ENCODE measurements at places on chromosomes 11 and 22.

- no peak for DNase-seq
Observed at GRCh38 chr22:23419171-23419570, 160.9 kb downstream of the IGLL1 start.

- peak; percentile 72 for DNase-seq
Observed at GRCh38 chr22:33006220-33006954, 51.8 kb downstream of the SYN3 start.

DNA sequence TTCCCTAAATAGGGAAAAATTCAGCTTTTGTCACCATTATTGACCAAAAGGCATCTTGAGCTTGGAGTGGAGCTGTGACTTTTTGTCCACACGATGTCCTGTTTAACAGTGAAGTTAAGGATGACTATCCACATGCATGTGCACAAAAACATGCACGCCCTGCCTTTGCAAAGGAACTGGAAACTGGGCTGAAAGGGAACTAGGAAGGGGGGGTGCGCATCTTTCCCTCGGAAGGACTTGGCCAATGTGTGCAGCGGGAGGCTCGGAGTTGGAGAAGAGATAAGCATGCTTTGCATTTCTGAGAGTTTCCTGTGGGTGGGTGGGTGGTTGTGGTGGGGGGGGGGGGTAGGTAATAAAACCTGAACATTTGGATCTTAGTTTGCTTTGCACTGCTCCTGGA, 411 bp upstream of the KIRREL3 start:
- DNase-seq = no peak

DNA sequence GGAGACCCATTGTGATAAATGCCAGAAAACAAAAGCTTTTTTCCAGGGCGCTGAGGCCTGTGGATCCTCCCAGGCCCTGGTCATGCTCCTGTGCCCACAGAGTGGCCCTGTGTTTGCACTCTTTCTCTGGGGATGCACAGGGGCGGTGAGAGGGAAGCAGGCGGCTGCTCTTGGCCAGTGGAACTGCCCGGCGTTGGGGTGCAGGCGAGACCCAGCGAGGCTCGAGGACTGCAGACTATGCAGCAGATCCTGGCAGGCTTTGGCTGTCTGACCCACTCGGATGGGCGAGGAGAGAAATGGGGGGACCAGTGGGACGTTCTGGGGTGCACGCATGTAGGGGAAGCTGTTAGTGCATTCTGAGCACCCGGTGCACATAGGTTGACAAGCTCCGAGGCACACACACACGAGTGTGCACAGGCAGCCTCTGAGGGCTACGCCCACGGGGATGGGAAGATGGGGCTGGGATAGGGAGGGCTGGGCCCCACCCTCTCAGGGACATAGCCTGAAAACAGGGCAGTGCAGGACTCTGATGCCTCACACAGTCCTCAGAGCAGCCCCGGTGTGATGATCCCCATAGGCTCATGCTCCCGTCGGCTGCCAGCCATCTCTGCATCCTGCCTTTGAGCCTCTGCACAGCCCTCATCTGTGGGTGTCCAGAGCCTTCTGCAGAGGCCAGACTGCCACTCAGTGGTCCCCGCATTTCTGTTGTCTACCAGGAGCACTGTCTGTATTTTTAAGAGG, 1233.5 kb downstream of the BRD1 start:
- no peak for DNase-seq

DNA sequence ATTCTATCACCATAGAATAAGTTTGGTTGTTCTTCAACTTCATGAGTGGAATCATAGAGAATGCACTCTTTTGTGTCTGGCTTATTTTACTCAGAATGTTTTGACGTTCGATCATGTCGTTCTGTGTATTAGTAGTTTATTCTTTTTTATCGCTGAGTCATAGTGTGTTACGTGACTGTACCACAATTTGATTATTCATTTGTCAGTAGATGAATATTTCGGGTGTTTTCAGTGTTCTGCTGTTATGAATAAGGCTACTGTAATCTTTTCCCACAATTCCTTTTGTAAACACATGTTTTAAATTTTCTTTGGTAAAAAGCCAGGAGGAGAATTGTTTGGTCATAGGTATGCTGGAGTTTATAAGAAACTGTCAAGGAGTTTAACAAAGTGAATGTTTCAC, 279.9 kb upstream of the B3GAT1 start:
- DNase-seq = no peak

DNA sequence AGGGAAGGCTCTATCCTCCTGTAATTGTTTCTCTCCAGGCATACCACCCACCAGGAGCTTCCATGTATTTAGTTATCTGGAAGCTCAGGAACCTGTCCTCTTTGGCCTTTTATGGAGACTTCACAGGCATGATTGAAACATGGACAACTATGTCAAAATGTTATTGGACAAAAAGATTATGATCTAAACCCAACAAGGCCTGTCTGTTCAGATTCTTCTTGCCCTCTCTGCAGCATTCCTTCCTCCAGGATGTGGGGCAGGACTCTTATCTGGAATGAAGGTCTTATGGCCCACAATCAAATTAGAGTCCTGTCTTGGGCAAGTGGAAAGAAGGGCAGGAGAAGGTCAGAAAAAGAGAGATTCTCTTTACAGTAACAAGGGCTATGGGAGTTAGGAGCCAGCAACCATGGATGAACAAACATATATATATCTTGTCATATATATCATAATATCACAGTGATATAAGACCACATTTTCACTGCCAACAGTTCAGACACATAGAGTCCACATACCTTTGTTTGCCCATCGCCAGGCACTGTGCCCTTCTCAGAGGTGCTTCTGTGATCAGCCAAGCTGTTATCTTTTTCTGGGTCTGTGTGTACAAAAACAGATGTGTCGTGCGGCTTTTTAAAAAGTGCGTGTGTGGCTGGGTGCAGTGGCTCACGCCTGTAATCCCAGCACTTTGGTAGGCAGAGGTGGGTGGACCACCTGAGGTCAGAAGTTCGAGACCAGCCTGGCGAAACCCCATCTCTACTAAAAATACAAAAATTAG, 42.5 kb upstream of the SUSD2 start:
- no peak for DNase-seq

GRCh38 chr11:18452927-18453326, 2.7 kb upstream of the LDHAL6A start:
- no peak for DNase-seq

- no peak for DNase-seq
Observed at GRCh38 chr11:11471201-11471600, 118.2 kb upstream of the CSNK2A3 start.

GRCh38 chr11:61532134-61533038, 23.8 kb downstream of the LRRC10B start:
- DNase-seq = peak; percentile 100

DNA sequence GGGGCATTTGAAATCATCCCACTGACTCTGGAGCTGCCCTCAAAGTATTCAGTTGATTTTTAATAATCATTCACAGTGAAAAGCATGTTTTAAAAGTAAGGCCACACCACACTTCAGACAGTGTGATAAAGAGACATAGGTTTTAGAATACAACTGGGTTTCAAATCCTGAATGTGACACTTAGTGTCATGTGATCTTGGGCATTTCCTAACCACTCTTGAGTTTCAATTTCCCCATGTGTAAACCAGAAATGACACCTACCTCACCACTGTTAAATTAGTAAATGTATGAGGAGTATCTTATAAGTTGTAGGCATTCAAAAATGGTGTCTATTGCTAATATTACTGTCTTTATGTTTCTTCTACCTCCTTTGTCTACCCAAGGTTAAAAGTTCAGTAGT, 5.4 kb downstream of the TMEM123 start:
- no peak for DNase-seq

- DNase-seq = no peak
Observed at GRCh38 chr11:77775936-77776335, 44.6 kb downstream of the RSF1 start.

- no peak for DNase-seq
Observed at GRCh38 chr11:118691926-118692830, 12.7 kb upstream of the TREH start.

DNA sequence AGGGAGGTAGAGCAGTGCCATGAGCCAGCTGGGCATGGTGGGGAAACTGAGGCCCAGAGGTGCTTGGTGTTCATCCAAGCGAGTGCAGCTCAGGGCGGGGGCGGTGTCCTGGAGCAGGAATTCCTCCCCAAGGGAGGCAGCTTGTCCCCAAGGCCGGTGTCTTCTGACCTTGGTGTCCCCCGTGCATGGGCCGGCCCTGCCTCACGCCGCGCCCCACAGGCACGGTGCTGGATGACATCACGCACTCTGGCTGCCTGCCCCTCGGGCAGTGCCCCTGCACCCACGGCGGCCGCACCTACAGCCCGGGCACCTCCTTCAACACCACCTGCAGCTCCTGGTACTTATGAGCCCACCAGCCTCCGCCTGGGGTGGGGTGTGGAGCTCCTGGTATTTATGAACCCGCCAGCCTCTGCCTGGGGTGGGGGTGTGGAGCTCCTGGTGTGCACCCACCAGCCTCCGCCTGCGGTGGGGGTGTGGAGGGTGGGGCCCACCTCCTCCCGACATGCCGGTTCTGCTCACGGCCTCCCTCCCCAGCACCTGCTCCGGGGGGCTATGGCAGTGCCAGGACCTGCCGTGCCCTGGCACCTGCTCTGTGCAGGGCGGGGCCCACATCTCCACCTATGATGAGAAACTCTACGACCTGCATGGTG, 6.7 kb downstream of the MUC5B start:
- DNase-seq = no peak

DNA sequence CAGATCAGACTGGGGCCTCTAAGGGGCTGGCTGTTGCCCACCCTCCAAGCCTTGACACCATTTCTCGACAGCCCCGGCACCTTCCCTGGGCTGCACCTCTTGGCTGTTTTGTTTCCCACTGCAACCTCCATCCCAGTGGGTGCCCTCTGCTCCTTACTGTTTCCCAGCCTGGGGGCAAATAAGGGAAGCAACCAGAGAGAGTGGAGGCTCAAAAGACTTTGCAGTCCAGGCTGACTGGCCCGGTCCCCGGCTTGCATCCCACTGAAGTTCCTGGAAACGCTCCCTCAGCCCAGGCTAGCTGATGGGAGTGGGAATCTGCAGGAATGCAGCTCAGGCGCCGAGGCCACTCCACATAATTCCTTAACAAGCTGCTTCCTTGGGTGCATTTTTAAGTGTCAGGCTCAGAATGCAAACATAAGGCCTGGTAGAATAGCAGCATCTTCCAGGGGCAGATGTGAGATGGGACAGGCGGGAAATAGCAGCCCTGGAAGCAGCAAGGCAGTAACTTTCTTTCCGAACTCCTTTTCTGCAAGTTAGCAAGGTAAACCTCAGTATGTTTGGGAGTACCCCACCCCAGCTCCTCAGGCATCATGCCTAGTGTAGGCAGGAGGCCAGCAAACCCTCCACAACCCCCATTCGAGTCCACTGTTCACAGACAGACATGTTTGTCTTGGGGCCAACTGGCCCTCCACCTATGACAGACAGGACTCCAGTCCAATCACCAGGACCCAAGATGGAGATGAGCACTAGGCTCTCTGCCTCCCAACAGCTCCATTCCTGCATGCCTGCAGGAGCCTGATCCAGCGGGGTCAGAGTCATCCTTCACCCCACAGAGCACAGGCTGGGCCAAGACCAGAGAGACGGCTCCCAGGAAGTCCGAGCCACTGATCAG, 39.3 kb downstream of the RPL27A start:
- DNase-seq = no peak

DNA sequence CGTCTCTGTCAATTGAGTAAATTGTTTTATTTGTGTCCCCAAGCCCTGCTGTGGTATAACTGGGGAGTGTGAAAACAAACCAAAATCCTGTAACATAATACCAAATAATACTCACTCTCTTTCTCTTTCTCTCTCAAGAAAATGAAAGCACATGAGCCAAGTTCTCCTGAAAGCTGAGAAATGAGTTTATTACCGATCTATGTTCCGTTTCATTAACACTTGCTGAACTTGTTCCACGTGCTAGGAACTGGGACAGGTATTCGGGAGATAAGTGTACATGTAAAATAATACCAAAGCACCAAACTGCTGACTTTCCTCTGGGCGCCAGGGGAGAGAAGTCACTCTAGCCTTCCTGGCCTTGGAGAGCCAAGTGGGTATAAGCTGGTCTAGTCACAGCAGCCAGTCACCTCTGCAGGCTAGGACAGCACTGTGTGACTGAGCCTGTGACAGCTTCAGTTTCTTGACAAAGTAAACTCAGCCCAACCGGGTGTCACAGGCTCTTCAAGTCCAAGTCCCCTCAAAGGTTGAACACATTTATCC, 23.1 kb downstream of the CD6 start:
- DNase-seq = no peak

DNA sequence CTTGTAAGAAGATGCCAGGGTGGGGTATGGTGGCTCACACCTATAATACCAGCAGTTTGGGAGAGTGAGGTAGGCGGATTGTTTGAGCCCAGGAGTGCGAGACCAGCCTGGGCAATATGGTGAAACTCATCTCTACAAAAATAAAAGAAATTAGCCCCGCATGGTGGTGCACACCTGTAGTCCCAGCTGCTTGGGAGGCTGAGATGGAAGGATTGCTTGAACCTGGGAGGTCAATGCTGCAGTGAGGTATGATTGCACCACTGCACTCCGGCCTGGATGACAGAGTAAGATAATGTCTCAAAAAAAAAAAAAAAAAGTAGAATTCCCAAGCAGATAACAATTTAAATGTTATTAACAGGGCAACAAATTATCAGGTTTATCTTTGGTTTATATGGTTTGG, 20.2 kb downstream of the ACER3 start:
- DNase-seq = no peak

DNA sequence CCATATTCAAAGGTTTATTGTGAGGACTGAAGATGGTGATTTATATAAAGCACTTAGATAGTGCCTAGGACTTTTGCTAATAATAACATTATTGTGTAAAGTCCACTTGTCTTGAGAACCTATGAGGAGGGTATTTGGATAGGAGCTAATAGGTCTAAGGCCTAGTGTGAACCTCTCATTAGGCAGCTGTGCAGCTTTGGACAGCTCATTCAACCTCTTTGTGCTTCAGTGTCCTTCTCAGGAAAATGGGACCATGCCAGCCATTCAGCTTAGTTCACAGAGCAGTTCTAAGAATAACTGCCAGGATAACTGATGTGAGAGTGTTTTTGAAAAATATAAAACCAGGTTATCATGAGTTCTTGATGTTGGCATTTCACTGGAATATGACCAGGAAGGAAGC, 56.2 kb downstream of the NAV2 start:
- no peak for DNase-seq

DNA sequence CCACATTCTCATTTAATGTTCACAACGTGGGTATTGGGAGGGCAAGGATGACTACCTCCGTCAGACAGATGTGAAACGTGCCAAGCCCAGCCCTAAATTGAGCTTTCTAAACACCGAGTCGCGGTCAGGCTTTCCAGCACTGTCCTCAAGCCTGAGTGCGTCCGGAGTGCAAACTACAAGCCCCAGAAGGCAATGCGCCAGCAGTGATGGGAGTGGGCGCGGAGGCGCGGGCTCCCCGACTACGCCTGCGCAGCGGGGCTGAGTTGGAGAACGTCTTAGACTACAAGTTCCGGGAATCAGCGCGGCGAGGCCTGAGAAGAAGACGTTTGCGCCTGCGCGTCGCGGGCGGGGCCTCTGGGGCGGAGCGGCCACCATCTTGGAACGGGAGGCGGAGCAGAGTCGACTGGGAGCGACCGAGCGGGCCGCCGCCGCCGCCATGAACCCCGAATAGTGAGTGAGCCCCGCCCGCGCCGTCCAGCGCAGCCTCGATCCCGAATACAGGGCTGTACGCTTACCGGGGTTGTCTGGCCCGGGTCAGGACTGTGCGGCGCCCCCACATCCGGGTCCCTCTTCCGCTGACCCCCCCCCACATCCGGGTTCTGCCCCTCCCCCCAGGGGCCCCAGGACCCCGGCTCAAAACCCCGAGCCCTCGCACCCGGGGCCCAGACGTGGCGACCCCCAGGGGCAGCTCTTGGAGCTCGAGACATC, at the start of gene RAB1B:
Gene RAB1B (plus strand): TSS at position 396 of the 708 bp plus-strand sequence. CDS start 41 bp downstream, at position 437.
- DNase-seq = peak; percentile 100
